ENCODE measurements at places on chromosomes 12 and 14. TPM values are rescaled to one million over a fixed set of nuclear protein-coding genes. Genes with fewer than 3 reads are reported as not detected.

The P3H3 gene
- not detected for total RNA-seq

The LRRK2 gene
- 59.9 TPM for total RNA-seq

The GLIPR1L1 gene
- total RNA-seq, result not detected

The SLC10A1 gene
- not detected for total RNA-seq

The KRT82 gene
- total RNA-seq, result not detected

The ZNF740 gene
- 64.4 TPM for total RNA-seq

The ADAMTS20 gene
- not detected for total RNA-seq

The FAM186B gene
- 0.93 TPM for total RNA-seq

The SLC6A15 gene
- not detected for total RNA-seq

The TSPAN11 gene
- total RNA-seq, result not detected

The GALNT9 gene
- total RNA-seq, result not detected

The TFCP2 gene
- total RNA-seq, result 36.7 TPM

The OTUB2 gene
- total RNA-seq, result 0.12 TPM

The LTBP2 gene
- 0.11 TPM for total RNA-seq

The DIO3 gene
- total RNA-seq, result not detected

The LMNTD1 gene
- not detected for total RNA-seq

The CCDC38 gene
- total RNA-seq, result 0.42 TPM

The SOX5 gene
- total RNA-seq, result 85.5 TPM

The DPY19L2 gene
- 0.73 TPM for total RNA-seq

The PLEKHG7 gene
- 3.4 TPM for total RNA-seq

The POU6F1 gene
- 20.3 TPM for total RNA-seq

The POTEG gene
- total RNA-seq, result not detected

The SLC2A14 gene
- 1.8 TPM for total RNA-seq

The GLT8D2 gene
- total RNA-seq, result not detected

The C12orf43 gene
- total RNA-seq, result 23.7 TPM

The SRRM4 gene
- total RNA-seq, result not detected

The INSM2 gene
- not detected for total RNA-seq

The PUS7L gene
- total RNA-seq, result 16.1 TPM

The BICDL1 gene
- total RNA-seq, result 15.1 TPM

The ADAM21 gene
- total RNA-seq, result 0.12 TPM

The C3AR1 gene
- total RNA-seq, result 0.11 TPM

The B4GALNT3 gene
- total RNA-seq, result 0.17 TPM

The PTPRB gene
- total RNA-seq, result not detected

The ACRBP gene
- total RNA-seq, result 5.4 TPM

The ASIC1 gene
- not detected for total RNA-seq

The GYS2 gene
- total RNA-seq, result not detected

The NGB gene
- not detected for total RNA-seq

The ACVR1B gene
- 10.0 TPM for total RNA-seq

The TSPAN19 gene
- total RNA-seq, result not detected

The RD3L gene
- total RNA-seq, result not detected

The TSPAN31 gene
- 35.8 TPM for total RNA-seq

The ENDOU gene
- total RNA-seq, result 0.37 TPM

The DTX1 gene
- 75.3 TPM for total RNA-seq

The CTSG gene
- not detected for total RNA-seq

The TAS2R43 gene
- 1.7 TPM for total RNA-seq

The FKBP3 gene
- total RNA-seq, result 58.3 TPM

The MBIP gene
- total RNA-seq, result 21.7 TPM

The HOXC11 gene
- not detected for total RNA-seq

The PTGDR gene
- total RNA-seq, result not detected

The TEX52 gene
- not detected for total RNA-seq

The GALNT16 gene
- total RNA-seq, result 1.2 TPM

The CIT gene
- total RNA-seq, result 6.1 TPM

The SLC8A3 gene
- total RNA-seq, result 0.13 TPM

The TMCC3 gene
- total RNA-seq, result 28.0 TPM

The KRT71 gene
- not detected for total RNA-seq

Measured in activated B cell treated with CpG ODN at 0.5 μM for 24 hours (primary cell).